HS-27A (cell line): ENCODE measurements at places on chromosomes 7 and 10.

DNA sequence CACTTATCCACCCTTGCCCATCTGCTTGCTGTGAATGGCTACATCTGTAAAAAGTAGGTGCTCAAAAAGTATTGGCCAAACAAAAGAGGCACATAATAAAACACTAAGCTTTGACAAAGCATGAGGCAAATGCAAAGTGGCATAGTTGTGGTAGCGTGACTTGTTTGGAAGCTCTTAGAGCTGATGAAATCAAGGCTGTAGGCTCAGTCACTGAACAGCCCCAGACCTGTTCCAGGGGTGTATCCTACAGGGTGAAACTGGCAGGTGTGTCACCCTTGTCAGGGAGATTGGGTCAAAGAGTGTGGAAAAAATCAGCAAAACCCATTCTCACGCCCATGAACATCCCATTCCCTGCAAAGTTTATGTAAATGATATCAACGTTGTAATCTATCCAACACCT is 427.4 kb downstream of the PLXNA4 start:
- DNase-seq: no peak

GRCh38 chr7:17682586-17682985 is 257.7 kb downstream of the SNX13 start:
- DNase-seq: no peak

DNA sequence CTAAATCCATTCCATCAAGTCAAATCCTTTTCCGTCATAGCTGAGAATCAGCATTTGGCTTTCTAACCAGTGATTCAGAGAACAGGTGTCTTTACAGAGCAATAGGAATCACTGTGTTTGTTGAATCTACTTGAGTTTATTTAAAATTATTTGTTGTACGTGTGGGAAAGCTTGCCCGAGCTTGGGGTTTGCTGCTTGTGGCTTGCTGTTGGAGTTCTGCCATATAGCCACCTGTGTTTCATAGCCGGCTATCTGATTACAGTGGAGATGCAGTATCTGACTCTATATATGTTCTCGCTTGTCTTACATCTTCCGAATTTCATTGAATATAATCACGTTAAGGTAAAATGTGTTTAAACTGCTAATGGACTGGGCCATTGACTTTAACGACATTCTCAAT is 274.3 kb upstream of the MKI67 start:
- no peak for DNase-seq

GRCh38 chr7:135859538-135859937 is 110.9 kb upstream of the FAM180A start:
- DNase-seq: no peak

GRCh38 chr10:29811751-29812427 is 177.1 kb upstream of the SVIL start:
- DNase-seq: no peak

DNA sequence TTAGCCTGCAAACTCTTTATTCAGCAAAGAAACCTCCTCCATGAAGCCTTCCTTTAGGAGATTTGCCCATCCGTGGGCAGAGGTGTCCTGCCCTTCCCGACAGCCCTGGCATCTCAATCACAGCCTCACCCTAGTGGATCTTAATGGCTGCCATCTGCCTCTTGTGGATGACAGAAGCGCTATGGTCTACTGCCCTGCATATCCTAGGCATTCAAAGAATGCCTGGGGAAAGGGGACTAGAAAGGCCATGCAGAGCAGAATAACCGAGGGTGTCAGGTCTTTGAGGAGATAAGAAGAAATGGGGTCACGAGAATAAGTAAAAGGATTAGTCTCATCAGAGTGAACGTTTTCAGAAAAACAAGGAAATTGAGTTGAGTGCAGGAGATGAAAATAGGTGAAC is 57.7 kb upstream of the SPOCK2 start:
- no peak for DNase-seq

GRCh38 chr10:29239569-29240472 is 49.0 kb upstream of the LYZL1 start:
- no peak for DNase-seq

DNA sequence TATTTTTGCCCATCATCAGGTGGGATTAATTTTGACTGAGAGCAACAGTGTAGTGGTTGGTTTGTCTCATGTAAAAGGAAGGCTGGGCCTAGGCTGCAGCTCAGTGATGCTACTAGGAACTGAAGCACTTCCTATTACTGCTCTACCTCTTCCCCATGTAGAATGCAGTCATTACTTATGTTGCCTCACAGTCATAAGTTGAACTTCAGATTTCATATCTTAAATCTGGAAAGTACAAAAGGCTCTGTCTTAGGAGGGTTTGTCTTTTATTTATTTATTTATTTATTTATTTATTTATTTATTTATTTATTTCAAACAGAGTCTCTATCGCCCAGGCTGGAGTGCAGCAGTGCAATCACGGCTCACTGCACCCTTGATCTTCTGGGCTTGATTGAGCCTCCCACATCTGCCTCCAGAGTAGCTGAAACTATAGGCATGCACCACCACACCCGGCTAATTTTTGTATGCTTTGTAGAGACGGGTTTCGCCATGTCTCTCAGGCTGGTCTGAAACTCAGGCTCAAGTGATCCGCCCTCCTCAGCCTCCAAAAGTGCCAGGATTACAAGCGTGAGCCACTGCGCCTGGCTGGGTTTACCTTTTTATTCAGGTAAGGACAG is 721.7 kb upstream of the GALNT17 start:
- DNase-seq: no peak
